Diencephalon (tissue), 1 donor: ENCODE measurements at places on chromosomes 1 and 21. TPM values are rescaled to one million over a fixed set of nuclear protein-coding genes. Genes with fewer than 3 reads are reported as not detected.

The DDAH1 gene
- 158 TPM for total RNA-seq

The TMEM269 gene
- 0.46 TPM for total RNA-seq

The SPRR3 gene
- total RNA-seq = not detected

The CAMK1G gene
- 4.4 TPM for total RNA-seq

The PRPF38A gene
- 19.6 TPM for total RNA-seq
